ENCODE measurements at places on chromosomes 12 and 14. TPM values are rescaled to one million over a fixed set of nuclear protein-coding genes. Genes with fewer than 3 reads are reported as not detected.

NOPCHAP1 gene
- 8.0 TPM for total RNA-seq

FAR2 gene
- 61.9 TPM for total RNA-seq

CABP1 gene
- not detected for total RNA-seq

CATSPERB gene
- 0.68 TPM for total RNA-seq

ZDHHC22 gene
- total RNA-seq: not detected

PLBD1 gene
- total RNA-seq: 0.34 TPM

ZFHX2 gene
- total RNA-seq: 0.23 TPM

MYH6 gene
- not detected for total RNA-seq

RNASE4 gene
- total RNA-seq: 11.4 TPM

- no peak for DNase-seq
Measured at GRCh38 chr14:69321601-69322330, 61.8 kb downstream of the GALNT16 start.

- no peak for DNase-seq
Measured at GRCh38 chr12:586318-587071, 76.8 kb downstream of the NINJ2 start.

DNA sequence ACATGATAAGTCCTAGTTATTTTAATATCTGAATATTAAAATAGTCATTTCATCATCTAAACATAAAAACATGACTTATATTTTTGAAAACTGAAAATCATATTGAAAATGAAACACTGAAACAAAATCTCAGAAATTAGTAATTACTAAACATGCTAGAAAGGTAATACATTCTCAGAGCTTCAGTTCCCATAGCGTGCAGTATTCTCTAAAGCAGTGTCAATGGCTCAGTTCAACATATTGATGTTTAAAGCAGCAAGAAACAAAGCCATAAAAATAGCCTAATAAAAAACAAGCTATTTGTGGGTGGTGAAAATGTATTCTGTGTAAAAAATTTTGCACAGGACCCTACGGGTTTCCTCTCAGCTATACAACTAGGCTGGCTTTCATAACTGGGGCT, 1337.4 kb downstream of the FSCB start:
- no peak for DNase-seq

DNA sequence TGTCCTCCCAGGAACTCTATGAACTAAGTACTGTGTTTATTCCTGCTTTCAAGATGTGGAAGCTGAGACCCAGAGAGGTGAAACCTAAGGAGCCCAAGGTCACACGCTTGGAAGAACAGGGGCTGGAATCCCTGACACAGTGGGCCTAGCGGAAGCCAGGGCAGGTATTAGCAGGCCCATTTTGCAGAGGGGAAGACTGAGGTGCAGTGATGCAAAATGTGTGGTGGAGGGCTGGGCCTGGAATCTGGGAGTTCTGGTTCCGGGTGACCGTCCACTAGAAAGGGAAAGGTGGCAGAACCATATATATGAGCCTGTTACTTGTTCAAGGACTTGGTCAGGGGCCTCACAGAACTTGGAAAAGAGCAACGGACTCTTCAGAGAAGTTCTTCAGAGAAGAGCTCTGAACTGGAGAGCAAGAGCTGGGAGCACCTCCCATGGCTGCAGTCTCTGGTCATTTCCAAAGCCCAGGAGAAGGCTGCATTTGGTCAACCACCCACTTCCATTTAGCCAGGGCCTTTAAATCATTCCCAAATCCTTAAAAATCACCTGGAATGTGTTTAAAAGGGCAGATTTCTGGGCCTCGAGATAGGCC, 119.5 kb downstream of the CHST11 start:
- DNase-seq: no peak

DNA sequence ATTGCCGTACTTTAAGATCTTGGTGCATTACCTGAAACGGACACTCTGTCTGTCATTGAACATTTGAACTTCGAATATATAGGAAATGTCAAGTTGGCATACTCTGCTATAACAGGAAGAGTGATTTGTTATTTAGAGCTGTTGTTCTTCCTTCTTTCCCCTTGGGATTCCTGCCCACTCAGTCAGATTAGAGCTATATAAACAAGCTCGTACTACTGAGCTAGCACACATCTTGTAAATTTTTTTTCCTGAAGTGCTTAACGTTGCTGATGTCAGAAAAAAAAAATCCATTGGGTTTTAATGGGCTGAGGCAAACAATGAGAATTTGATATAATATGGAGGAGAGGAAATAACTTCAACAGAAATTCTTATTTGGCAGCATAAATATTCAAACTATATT, 26.8 kb downstream of the RGS6 start:
- DNase-seq: no peak

DNA sequence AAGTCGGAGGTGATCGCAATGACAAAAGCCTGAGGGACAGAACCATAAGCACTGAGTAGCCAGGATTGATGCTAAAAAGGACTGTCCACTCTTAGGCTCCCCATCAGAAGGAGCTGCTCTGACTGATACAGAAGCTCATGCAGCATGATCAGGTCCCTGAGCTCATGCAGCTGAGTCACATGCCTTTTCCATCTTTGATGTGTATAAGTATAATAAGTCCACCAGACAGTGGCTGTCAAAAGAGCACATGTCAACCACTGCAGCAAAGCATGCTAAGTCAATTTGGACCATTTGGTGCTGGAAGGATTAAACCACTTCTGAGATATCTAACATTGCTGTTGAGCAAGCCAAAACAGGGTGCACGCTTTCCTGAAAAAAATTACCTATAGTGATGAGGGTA, 144.1 kb downstream of the NTF3 start:
- DNase-seq: no peak

- peak; percentile 56 for DNase-seq
Measured at GRCh38 chr12:85823436-85824180, 12.6 kb downstream of the RASSF9 start.

DNA sequence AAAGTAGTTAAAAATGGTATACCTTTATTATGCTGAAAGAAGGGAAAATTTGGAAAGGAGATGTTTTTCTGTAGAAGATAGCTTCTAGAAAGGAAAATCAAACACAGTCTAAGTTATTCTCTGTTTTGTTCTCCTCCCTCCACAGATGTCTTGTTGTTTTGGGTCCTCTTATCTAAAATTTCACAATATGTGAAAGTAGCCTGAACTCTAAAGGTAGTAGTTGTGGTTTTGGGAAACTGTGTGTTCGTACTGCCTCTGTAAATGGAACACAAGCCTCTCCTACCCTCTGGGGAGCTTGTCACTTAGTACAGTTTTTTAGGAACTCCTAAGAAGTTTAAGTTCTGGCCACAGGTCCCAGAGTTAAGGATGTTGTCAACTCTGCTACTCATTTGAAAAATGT, 112.6 kb downstream of the CRADD start:
- no peak for DNase-seq

GRCh38 chr12:64558754-64559153, 51.5 kb upstream of the RASSF3 start:
- no peak for DNase-seq

GRCh38 chr12:125696054-125696453, 630.8 kb downstream of the AACS start:
- DNase-seq: no peak

DNA sequence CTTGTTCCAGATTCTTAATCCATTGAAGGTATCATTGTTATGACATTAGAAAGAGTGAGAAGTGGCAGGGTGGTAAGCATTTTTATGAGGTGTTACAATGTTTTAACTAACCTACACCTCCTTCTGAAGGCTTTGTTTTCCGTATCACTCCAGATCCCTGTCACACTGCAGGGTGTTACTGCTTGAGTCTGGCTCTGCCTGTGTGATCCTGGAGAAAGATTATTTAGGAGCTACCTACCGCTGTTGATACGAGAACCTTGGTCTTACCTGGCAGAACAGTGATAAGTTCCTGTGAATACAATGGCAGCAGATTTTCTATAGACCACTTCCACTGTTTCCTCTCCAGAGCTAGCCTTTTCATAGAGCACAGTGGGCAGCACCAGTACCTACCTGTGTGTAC, 36.2 kb downstream of the GRIN2B start:
- no peak for DNase-seq
